Activated T-helper 1 cell treated with anti-CD3 and anti-CD28 coated beads, Interleukin-12 subunit alpha, Interleukin-12 subunit beta, Interleukin-2, Interleukin-4 antibody, amounts not matched to agents 30 ng/mL and 10 ng/mL and 1 ng/mL, durations not matched to agents 14 hours and 24 hours and 36 hours (primary cell): ENCODE measurements at places on chromosomes 4 and X. TPM values are rescaled to one million over a fixed set of nuclear protein-coding genes. Genes with fewer than 3 reads are reported as not detected.

Gene LDB2
- total RNA-seq: not detected in 2 replicates

Gene TMPRSS11A
- not detected in 2 replicates for total RNA-seq

Gene GLRA3
- total RNA-seq: not detected in 2 replicates

Gene BMX
- not detected in 2 replicates for total RNA-seq

- no peak for DNase-seq
Measured at GRCh38 chr4:73344106-73344505, 60.0 kb upstream of the ALB start.

DNA sequence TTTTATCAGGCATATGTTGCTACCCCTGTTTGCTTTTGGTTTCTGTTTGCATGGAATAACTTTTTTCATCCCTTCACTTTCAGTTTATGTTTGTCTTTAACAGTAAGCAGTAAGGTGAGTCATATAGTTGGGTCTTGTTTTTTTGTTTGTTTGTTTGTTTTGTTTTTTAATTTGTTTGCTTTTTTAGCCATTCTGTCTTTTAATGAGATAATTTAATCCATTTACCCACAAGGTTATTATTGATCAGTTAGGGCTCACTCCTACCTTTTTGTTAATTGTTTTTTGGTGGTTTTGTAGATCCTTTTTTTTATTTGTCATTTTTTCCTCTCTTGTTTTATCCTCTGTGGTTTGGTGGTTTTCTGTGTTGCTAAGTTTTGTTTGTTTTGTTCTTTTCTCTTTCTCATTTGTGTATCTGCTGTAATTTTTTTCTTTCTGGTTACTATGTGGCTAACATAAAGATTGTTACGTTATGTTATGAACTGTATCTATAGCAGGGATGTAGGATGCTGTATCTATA, 379.5 kb upstream of the MAD2L1 start:
- no peak for DNase-seq

- DNase-seq: no peak
Measured at GRCh38 chr4:76156635-76157034, 8.4 kb upstream of the NUP54 start.

DNA sequence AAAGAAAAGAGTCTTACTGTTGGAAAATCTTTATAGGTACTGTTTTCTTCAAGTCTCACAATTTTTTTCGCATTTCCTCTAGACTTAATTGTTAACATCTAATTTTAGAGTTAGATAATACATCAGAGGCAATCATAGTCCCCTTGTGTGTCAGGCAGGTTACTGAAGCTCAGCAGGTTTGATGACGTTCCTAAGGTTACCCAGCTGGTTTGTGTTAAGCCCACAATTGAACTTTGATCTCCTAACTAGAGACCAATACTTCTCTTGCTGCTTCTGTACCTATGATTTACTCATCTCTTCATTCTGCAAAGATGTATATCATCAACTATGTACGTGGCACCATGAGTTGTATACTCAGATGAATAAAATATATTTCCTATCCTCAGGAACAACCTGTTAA, 131.6 kb upstream of the STIM2 start:
- DNase-seq: no peak

DNA sequence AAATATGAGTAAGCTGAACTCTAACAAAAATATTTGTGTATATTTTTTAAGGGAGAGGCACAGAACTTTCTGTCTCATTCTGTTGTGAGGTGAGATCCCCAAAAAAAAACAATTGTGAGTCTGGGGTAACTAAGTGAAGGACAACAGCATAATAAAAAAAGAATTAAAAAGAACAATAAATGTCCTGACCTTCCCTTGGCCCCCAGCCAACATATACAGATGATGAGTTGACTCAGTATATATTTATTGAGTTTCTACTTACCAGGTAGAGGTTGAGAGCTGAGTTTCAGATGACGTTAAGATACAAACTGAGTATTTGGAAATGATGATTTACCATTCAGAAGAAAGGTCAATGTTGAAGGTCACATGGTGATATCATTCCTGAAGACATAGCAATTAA, 239.5 kb downstream of the KCNIP4 start:
- no peak for DNase-seq

- no peak for DNase-seq
Measured at GRCh38 chr4:66571145-66571695, 900.9 kb upstream of the EPHA5 start.

- DNase-seq: no peak
Measured at GRCh38 chrX:41661366-41662095, 27.2 kb upstream of the GPR34 start.

- DNase-seq: no peak
Measured at GRCh38 chr4:65865489-65865888, 195.2 kb upstream of the EPHA5 start.
